EL (cell line): ENCODE measurements at places on chromosomes 13 and 19.

DNA sequence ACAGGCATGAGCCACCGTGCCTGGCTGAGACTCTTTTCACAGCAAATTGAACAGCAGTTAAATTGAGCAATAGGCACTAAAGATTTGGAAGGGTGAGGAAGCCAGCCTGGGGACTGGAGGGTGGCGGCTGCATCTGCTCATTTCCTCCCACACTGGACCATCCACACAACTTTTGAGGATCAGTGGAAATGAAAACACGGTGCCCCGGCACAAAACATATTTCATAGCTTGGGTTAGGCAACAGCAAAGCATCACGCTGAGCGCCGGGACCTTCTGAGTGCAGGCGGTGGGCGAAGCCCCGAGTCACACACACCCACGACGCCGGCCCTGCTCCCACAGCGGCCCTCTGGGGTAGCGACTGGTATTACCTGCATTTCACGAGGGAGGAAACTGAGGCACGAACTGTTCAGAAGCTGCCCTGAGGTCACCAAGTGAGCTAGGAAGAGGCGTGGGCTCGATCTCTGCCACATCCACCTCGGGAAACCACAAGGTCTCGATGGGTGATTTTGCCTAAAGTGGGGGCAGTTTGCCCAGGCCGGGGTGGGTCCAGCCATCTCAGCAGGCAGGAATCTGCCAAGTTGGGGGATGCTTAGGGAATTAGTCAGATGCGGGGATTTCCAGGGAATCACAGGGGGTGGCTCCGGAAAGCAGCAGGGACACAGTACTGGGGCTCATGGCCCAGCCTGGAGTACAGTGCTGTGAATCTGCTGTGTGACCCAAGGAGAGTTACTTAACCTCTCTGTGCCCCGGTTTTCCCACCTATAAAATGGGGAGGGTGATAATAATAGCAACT lies 3.5 kb upstream of the SBNO2 start:
- peak; percentile 99 for DNase-seq

- DNase-seq: no peak
Measured at GRCh38 chr13:72960541-72960940, 98.3 kb upstream of the KLF5 start.

DNA sequence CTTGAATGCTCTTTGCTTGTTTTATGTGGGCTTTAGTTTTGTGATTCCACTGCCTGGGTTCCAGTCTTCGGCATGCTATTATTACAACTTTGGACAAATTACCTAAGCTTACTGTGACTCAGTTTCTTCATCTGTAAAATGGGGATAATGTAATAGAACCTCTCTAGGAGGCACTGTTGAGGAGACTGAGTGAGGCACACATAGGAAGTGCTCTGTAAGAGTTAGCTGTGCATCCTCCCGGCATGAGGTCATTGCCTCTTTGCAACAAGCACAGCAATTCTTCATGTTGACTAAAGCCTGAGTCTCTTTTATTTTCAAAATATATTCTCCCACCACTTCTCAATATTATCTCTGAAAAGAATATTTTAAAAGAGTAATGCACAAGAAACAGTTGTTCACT lies 227.4 kb downstream of the DLEU7 start:
- peak; percentile 62 for DNase-seq

DNA sequence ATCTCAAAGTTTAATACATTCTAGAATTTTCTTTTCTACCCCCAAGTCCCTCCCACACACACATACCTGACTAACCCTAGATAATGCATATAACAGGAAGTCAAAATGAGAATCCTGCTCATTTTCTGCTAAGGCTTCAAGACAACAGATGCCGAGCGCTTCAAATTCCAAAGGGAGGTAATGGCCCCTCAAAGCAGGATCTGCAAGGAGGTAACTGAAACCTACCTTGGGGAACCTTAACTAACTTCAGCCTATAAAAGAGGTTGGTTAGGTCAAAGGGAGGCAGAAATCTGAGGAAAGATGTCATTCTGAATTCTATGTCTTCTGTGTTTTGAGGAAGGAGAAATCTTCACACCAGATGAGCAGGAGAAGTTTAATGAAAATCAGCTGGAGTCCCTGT lies 26.8 kb downstream of the EPSTI1 start:
- DNase-seq: no peak

- peak; percentile 68 for DNase-seq
Measured at GRCh38 chr19:9586764-9587163, 2.5 kb upstream of the ZNF121 start.

- DNase-seq: peak; percentile 35
Measured at GRCh38 chr19:1690699-1691307, 38.4 kb upstream of the TCF3 start.

- DNase-seq: no peak
Measured at GRCh38 chr13:51093574-51093973, 17.5 kb downstream of the C13orf42 start.
